Islet precursor cell (in vitro differentiated cells): ENCODE measurements at places on chromosomes 12 and 14.

DNA sequence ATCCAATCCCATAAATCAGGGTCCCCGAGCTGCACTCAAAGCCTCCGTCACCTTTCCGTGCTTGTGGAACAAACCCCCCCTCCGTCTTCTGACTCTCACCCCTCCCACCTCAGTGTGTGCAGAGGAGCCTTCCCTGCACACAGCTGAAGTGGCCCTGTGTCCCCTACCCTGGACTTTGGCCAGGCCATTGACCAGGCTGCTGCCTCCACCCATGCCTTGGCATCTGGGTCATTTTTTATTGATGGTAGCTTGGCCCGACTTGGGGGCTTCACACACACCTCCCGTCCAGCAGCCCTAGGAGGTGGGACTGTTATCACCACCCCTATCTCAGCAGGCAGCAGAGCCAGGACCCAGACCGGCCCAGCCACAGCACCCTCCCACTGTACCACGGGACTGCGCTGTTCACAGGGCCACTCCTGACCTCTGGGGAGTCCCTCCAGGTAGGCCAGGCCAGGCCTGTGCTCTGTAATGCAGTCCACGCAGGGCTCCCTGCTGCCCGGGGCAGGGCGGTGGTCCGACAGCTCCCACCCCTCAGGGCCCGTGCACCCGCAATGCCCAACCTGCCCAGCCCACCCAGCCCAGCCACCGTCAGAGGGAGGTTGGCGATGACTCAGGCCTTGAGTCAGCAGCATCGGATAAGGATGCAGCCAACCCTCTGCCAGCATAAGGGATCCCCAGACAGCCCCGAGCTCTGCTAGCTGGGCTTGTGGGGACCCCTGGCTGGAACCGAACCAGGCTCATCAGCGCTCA, 9.2 kb upstream of the INF2 start:
- DNase-seq = peak; percentile 86

GRCh38 chr12:96988919-96989318, 81.9 kb downstream of the NEDD1 start:
- no peak for DNase-seq

GRCh38 chr12:105384916-105385535, 54.5 kb downstream of the C12orf75 start:
- DNase-seq = no peak

GRCh38 chr12:69610729-69611128, at the start of gene LRRC10:
Gene LRRC10 (minus strand): TSS chr12:69610907. CDS start chr12:69610838, 69 bp downstream.
- no peak for DNase-seq

DNA sequence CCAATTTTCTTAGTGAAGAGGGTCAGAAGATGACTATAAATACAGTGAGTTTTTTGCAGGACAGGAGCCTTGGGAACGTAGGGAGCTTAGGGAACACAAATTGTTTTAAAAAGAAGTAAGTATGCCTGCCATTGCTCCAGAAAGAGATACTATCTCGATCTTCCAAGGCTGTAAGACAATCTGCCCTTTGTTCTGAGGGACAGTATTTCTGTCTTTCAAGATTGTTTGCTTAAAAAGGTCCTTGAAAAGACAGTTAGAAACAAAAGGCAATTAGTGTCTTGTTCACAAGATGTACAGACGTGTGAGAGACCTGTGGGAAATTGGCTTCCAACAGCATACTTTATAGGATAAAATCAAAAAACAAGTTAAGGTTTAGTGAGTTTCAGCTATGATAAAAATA, 321.2 kb upstream of the FAR2 start:
- no peak for DNase-seq

DNA sequence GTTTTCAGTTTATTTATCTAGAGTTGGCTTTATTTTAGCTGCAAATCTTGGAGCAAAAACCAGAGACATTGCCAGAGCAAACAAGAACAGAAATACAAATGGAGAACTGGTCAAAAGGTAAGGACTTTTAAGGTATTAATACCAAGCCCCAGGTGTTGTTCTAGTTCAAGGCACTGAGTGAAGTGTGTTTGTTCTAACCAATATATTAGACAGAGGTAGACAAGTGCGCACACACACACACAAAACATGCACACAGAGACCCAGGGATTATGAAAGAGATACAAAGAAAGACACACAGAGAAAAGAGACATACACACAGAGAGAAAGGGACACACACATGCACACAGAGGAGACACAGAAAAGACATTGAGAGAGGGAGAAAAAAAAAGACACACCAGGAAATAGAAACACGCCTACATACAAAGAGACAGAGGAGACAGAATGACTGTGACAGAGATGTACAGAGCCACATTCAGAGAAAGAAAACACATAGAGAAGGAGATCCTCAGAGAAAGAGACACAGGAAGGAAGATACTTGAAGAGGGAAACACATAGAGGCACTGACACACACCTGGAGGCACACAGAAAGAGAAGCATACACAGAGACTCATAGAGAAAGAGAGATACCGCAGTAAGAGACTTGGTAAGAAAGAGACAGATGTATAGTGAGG, 50.2 kb downstream of the MIPOL1 start:
- no peak for DNase-seq

DNA sequence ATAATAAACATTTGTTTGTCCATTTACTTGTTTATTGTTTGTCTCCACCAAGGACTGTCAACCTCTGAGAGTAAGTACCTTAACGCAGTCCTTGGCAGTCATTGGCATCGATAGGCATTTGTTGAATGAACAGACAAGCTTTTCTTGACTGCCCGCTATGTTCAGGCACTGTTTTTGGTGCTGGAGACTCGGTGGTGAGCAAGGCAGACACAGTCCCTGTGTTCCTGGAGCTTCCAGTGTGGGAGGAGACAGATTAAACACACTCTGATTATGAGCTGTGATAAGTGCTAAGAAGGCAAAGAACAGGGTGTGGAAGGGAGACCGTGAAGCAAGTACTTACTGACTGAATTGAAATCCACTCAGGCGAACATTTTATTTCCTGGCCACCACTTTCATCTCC, 1.2 kb downstream of the ATP6V0A2 start:
- DNase-seq = no peak

- peak; percentile 59 for DNase-seq
Observed at GRCh38 chr14:21987937-21988336, 314.3 kb upstream of the OR4E1 start.

GRCh38 chr14:79412822-79413221, 798.5 kb downstream of the DIO2 start:
- DNase-seq = no peak

- peak; percentile 61 for DNase-seq
Observed at GRCh38 chr14:68630081-68630571, 162.7 kb downstream of the ZFP36L1 start.

DNA sequence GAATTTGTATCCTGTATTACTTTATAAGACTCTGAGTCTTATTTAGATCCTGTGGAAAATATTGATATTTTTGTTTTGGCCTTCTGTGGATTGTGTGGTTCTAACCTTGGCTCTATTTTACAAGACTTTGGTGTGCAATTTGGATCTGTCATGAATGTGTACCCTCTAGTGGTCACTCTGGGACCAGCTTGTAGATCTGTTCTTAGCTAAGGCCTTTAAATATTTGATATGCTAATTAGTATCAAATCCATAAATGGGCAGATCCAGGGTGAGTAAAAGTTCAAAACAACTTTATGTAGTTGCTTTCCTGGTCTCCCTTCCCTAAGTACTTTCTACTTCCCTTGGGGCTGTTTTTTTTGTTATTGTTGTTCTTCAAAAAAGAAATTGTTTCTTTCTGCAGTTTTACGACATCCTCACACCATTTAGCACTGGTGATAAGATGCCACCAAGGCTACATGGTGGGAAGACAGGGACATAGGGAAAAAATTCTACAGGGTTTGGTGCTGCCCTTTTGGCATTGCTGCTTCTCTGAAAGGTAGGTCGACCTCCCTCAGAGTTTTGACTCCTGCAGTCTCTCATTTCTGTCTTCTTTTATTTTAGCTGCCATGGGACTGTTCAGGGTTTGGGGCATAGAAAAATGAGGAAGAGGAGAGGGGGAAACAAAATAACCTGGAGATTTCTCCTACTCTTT, 238.5 kb downstream of the GPHN start:
- no peak for DNase-seq

- DNase-seq = no peak
Observed at GRCh38 chr14:24059841-24060388, 8.1 kb downstream of the CARMIL3 start.

DNA sequence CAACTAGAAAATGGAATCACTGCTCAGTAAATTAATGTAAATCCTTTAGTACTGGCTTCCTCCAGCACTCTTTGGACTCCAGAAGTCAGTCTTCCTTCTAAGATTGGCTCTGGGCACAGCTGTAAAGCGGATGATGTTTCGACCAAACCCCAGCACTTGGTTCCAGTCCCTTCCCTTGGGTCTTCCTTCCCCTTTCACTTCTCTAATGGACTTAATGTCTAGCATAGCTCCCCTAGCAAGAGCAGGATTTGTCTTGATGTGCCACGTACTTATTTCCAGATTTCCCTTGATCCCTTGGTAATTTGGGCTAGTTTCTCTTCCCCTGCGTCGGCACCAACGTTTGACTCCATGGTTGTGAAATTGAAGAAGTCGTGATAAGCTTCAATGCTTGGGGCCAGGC, 28.3 kb downstream of the C12orf75 start:
- no peak for DNase-seq

DNA sequence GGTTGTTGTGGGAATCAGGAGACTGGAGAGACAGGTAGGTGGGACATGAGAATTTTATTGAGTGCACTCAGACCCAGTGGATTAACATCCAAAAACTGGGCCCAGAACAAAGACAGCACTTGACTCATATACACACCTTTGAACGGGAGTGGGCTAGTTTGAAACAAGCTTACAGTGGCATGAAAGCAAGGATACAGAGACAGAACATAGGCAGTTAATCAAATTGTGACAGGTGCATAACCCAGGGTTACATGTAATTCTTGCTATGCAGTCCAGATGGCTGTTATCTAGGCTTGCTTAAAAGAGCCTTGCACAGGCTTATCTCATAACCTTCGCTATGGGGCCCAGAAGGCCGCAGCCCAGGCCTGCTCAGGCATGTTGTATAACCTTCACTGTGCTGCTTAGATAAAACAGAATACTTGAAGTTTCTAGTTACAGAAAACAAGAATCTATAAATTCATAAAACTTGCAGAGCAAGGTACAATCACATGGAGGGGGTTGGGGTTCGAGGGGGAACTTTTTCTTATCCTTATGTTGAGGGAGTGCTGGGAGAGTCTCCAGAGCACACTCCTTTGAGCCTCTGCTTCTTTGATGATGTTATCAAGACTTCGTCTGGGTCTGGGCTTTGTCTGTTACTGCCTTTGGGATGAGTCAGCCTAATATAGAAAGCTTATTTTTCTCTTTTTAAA, 81.7 kb downstream of the TNFAIP2 start:
- DNase-seq = no peak

- no peak for DNase-seq
Observed at GRCh38 chr12:2138871-2139308, 86.1 kb downstream of the CACNA1C start.

- no peak for DNase-seq
Observed at GRCh38 chr12:103455020-103455763, 40.6 kb downstream of the C12orf42 start.

- no peak for DNase-seq
Observed at GRCh38 chr12:122927756-122928403, 32.0 kb upstream of the VPS37B start.

- no peak for DNase-seq
Observed at GRCh38 chr14:69705706-69706105, 61.2 kb upstream of the SRSF5 start.

DNA sequence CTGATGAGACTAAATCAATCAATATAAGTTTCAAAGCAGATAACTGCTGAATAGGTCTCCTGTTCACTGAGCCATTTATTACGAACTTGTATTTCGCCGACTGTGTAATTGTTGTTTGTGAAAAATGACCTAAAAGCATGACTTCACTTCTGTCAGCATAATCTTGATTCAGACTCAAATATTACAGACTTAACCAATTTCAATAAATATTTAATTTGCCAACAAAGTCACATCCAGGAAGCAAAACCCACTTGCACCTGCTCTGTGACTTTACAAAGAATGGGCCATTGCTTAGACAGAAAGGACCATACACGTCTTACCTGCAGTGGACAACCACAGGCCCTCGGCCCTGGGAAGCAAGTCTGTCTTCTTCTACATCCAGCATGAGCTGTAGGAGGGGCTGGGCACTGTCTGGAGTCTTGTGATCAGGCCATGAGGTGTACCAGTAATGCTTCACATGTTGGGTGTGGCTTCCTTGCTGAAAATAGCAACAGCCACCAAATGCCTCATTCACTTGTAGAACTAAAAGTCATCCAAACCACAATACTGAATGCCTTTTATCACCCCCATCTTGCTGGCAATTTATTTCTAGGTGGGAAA, 23.5 kb upstream of the PTPRB start:
- no peak for DNase-seq

DNA sequence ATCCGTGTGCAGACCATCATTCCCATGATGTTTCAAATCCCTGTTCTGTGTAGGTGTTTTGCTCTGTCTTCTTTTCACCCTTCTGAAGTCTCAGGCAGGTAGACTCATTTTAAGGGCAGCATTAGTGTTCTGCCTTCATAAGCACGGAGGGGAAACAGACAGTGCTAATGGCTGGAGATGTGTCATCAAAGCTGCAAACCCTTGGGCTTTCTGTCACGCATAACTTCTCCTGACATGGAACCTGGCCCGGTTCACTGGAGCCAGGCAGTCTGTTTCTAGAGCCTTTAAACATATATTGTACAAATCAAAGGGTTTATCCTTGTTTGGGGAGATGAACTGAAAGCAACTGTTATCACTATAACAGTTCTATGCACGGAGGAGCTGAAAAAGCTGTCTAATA, 141.4 kb downstream of the TMEM132D start:
- DNase-seq = no peak

DNA sequence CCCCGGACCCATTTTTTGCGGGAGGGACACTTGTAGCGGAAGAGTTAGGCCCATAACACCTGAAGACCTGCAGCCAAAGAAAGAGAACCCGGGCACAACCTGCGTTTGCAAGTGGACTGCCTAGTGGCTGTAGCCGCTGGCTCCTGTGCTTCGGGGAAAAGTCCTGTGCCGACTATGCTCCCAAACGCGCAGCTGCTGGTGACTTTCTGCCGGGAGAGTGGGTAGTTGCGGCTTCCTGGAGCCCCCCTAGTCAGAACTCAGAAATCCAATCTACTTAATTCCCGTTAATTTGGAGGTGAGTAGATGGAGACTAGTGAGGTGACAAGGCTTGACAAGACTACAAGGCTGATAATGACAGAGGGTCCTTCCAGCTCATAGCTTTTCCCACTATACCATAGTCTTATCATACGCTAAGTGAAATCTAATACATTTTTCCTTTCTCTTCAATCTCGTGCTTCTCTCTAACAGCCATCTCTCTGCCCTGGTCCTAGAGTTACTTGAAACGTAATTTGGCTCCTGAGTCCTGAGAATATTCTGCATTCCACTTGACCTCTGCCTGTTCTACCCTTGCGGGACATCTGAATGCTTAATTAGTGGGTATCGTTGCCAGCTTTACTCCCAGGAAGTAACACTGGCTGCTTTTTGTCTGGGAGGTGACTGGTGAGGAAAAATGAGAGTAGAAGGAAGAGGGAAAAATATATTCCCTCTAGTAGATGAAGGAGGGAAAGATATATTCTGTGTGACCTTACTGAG, 556 bp downstream of the MTHFD1 start:
- peak; percentile 71 for DNase-seq

GRCh38 chr12:2152134-2152533, 99.3 kb downstream of the CACNA1C start:
- DNase-seq = no peak

GRCh38 chr12:25352083-25352918, 101.6 kb upstream of the KRAS start:
- DNase-seq = no peak

GRCh38 chr14:58299401-58300330, 1.3 kb downstream of the ARID4A start:
- DNase-seq = peak; percentile 63
